ENCODE measurements at places on chromosomes 7 and 10.

GRCh38 chr10:79068203-79068561, 584 bp upstream of the ZMIZ1 start:
- DNase-seq, result no peak

- no peak for DNase-seq
These were observed 217.6 kb downstream of the MLLT10 start for GRCh38 chr10:21751341-21752310.

GRCh38 chr10:46273506-46274477, 13.0 kb upstream of the ANTXRL start:
- DNase-seq, result no peak

DNA sequence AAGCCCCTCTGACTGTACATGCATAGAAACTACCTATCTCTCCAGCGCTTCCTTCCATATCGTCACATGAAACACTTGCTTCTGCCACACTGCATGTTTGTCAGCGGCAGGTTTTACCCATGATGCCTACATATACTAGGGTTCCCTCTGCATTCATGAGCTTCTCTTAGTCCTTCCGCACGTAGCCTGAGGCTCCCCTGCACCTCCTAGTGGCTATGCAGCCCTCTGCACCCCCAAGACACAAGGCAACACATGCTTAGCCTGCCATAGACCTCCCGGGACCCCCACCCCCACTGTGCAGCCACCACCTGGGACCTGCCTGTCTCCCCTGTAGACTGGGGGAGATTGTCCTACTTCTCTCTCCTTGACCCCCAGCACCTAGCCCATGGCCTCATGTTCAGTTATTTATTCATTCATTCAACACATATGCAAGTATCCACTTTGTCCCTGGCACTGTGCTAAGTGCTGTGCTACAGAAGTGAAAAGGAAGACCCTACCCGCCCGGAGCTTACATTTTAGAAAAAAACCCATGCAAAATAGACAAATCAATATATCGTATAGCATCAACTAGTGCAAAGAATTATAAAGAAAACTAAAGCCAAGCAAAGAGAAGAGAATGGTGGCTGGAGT, 23.5 kb downstream of the TMEM273 start:
- DNase-seq, result no peak

DNA sequence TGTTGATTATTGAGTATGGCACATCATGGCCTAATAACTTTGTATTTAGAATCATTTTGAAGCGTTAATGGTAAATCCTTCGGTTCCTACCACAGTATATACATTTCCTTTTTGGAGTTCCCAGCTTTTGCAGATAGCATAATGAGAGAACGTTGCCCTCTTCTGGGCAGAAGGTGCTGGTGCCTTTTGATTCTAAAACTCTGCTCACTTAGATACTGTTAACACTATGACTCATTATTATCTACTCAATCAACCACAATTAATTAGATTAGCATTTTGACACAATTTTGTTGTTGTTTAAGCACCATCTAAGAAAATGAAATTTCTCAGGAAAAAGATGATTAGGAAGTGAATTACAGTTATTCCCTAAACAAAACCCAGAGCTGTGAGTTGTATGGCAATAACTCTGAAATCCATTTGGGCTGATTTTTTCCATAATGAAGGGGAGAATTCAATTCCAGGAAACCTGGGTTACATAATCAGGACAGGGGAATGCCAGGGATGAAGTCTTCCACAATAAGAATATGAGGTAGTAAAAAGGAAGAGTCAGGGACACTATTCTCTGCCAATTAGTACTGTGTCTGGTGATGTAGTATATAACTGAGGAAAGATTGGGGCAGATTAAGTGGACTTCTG, 11.5 kb upstream of the DLD start:
- DNase-seq, result peak; percentile 46

- no peak for DNase-seq
These were observed 168.3 kb downstream of the MYOF start for GRCh38 chr10:93313798-93314197.

DNA sequence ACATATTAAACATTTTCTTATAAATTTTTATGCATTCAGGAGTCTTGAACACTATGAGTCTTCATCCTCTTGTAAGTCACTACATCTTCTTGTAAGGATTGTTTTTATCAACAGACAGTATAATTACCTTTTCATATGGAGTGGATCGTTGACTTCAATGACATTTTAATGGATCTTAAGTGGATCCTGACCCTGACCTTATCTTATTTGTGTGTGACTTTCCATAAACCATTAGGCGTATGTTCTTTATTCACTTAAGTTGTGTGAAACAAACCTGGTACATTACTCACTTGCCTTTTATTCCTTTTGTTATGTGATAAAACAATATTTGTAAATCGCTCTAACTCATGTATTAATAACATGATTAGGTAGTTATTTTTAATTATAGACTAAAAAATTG, 18.5 kb upstream of the SEMA3C start:
- DNase-seq, result no peak

- DNase-seq, result no peak
These were observed 28.4 kb upstream of the MRC1 start for GRCh38 chr10:17780727-17781126.

DNA sequence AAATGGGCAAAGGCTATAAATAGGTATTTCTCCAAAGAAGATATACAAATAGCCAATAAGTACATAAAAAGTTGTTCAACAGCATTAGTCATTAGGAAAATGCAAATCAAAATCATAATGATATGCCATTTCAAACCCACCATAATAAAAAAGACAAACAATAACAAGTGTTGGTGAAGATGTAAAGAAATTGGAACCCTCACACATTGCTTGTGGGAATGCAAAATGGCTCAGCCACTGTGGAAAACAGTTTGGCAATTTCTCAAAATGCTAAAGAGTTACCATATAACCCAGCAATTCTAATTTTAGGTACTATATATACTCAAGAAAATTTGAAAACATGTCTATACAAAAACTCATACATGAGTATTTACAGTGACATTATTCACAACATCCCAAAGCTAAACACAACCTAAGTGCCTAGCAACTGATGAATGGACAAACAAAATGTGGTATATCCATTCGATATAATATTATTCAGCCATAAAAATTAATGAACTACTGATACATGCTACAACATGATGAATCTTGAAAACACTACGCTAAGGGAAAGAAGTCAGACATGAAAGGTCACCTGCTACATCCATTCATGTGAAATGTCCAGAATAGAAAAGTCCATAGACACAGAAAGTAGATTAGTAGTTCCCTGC, 55.6 kb downstream of the CHCHD3 start:
- no peak for DNase-seq

GRCh38 chr10:51023636-51024035, 50.7 kb upstream of the PRKG1 start:
- DNase-seq, result no peak

All from fibroblast of the conjunctiva (primary cell).